ENCODE measurements at places on chromosomes 12 and 14. TPM values are rescaled to one million over a fixed set of nuclear protein-coding genes. Genes with fewer than 3 reads are reported as not detected.

KLRF1 gene
- not detected for total RNA-seq

LYSET gene
- total RNA-seq: 15.1 TPM

LRRIQ1 gene
- 0.17 TPM for total RNA-seq

MSI1 gene
- total RNA-seq: 31.8 TPM

PRMT5 gene
- total RNA-seq: 86.7 TPM

ADGRD1 gene
- 0.97 TPM for total RNA-seq

PLD4 gene
- 0.11 TPM for total RNA-seq

ST8SIA1 gene
- 1.7 TPM for total RNA-seq

SMCO2 gene
- not detected for total RNA-seq

TMEM229B gene
- 0.07 TPM for total RNA-seq

DLST gene
- 76.7 TPM for total RNA-seq

PRH2 gene
- not detected for total RNA-seq
